ENCODE measurements at places on chromosomes 11 and 22.

DNA sequence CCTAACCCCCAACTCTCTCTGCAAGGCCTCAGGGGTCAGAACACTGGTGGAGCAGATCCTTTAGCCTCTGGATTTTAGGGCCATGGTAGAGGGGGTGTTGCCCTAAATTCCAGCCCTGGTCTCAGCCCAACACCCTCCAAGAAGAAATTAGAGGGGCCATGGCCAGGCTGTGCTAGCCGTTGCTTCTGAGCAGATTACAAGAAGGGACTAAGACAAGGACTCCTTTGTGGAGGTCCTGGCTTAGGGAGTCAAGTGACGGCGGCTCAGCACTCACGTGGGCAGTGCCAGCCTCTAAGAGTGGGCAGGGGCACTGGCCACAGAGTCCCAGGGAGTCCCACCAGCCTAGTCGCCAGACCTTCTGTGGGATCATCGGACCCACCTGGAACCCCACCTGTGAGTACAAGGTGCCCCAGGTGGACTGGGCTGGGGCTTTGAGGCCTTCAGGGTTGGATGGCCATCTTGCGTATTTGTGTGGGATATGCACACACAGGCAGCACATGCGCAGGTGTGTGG is at the start of gene BEST1:
Gene BEST1, plus strand, starts transcription at position 317 of the 513 bp plus-strand sequence. CDS start 1,456 bp downstream, outside the sequence.
- no peak for DNase-seq

- DNase-seq: no peak
These were observed 2220.7 kb upstream of the RAG2 start for GRCh38 chr11:38818720-38819119.

DNA sequence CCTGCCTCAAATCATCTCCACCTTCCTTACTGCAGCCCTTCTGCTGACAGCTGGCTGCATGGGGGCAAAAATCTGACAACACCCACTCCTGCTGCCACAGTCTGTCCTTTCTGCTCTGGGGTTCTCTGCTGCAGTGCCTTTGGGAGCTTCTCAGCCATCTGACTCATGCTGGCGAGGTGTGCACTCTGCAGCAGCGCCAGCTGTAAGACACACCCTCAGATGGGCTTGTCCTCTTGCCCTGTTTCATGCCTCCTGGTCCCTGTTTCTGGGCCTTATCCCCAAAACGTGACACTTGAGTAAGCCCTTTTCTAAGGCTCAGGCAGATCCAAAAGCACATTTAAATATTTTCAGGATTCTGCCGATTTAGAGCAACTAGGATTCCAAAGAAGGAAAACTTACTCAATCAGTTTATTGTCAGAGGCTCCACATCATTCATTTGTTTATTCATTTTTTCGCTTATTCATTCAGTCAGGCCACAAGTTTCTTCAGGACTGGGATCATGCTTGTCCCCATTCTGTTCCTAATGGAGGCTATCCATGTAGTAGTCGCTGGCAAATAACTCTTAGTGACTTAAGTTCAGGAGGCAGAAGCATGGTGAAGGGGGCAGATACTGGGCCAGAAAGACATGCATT is 60.2 kb downstream of the SMIM38 start:
- DNase-seq: peak; percentile 1

DNA sequence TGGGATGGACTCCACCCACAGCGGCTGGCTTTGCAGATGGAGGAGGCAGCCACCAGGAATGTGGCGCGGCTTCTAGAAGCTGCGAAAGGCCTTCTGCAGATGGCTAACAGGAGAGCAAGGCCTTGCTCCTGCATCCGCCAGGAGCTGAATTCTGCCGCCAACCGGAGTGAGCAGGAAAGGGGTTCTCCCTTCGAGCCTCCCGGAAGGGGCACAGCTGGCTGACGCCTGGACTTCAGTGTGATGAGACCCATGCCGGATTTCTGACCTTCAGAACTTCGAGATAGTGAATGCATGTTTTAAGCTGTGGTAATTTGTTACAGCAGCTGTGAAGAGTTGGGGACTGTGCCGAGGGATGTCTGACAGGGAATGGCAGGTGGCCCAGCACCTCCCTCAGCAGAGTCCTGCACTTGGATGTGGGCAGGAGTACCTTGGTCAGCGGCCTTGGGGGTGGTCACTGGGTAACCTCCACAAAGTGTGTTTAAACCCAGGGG is 7.7 kb downstream of the TBC1D22A start:
- DNase-seq: no peak

- DNase-seq: no peak
These were observed 6.7 kb downstream of the MMP7 start for GRCh38 chr11:102523887-102524286.

GRCh38 chr11:16778876-16779275 is 40.4 kb downstream of the C11orf58 start:
- DNase-seq: no peak

DNA sequence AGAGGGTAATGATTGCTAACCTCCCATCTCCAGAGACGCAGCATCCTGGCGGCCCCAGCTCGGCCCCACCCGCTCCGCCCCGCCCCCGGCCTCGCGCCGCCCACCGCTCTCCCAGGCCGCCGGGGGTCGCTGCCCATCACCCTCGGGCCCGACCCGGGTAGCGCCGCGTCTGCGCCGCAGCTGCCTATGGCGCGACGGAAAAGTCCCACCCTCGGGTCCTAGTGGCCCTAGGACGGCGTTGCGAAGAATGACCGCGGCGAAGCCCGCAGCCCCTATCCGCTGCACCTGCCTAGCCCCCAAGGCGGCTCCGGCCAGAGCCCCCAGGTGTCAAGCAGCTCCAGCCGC is 457 bp downstream of the CPSF7 start:
- peak; percentile 82 for DNase-seq

GRCh38 chr11:16587670-16588069 is 150.8 kb upstream of the C11orf58 start:
- DNase-seq: no peak

DNA sequence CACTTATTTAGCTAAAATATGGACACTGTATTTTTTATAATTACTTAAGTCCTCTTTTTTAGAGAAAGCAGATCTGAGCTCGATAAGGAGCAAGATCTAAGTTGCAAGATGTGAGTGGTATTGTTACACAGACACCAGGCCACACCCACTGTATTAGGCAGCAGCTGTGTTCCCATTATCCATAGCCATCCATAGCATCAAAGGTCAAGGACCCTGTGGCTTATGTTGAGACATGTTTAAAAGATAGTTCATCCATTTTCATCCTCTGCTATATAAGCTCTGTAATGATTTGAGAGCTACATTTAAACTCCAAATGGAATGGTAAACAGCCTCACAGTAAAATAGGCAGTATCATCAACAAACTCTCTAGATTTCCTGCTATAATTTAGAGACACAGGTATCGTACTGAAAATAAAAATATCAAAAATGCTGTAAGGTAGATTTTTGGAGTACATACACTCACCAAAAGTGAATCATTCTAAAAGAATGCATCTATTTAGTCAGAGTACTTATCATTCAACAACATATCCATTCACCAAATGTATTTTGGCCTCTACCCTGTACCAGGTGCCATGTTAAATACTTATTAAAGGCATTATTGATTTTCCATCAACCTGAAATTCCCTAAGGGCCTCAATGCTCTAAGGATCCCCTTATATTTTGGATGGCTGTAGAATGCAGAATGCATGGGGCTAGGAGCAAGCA is 574.0 kb downstream of the LRRC4C start:
- no peak for DNase-seq

DNA sequence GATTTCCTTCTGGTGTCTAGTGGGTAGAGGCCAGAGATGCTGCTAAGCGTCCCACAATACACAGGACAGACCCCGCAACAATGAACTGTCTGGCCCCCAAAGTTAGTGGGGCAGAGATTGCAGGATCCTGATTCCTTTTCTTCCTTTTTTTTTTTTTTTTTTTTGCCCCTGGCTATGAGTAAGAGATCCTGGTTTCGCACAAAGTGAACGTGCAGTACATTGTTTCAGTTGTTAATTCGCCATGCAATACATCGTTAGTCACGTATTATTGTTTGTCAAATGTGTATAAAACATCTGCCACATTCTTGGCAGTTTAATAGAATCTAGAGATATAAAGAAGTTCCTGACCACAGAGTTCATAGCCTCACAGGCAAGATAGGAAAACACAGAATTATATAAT is 20.2 kb downstream of the ST3GAL4 start:
- no peak for DNase-seq

GRCh38 chr22:32354360-32355351 is 3.0 kb upstream of the RFPL3 start:
- no peak for DNase-seq

- no peak for DNase-seq
These were observed 28.1 kb downstream of the FGF4 start for GRCh38 chr11:69746752-69747742.

DNA sequence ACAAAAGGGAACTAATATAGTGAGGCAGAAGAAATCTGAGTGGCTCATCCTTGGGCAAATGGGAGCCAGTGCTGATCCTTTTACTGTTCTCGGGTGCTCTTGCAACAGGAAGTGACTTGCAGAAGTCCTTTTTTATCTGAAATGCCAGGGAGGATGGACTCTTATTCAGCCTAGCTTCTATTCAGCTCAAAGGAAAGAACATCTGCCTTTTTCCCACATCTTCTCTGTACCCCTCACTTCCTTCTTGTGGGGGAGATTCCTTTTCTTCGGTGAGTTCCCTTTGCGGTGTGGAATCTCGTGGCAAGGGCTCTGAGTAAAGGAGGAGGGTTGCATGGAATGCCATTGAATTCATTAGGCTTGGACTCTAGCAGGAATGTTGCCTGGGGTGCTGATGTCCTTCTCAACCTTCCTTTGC is 76.2 kb downstream of the ZBTB16 start:
- DNase-seq: no peak

DNA sequence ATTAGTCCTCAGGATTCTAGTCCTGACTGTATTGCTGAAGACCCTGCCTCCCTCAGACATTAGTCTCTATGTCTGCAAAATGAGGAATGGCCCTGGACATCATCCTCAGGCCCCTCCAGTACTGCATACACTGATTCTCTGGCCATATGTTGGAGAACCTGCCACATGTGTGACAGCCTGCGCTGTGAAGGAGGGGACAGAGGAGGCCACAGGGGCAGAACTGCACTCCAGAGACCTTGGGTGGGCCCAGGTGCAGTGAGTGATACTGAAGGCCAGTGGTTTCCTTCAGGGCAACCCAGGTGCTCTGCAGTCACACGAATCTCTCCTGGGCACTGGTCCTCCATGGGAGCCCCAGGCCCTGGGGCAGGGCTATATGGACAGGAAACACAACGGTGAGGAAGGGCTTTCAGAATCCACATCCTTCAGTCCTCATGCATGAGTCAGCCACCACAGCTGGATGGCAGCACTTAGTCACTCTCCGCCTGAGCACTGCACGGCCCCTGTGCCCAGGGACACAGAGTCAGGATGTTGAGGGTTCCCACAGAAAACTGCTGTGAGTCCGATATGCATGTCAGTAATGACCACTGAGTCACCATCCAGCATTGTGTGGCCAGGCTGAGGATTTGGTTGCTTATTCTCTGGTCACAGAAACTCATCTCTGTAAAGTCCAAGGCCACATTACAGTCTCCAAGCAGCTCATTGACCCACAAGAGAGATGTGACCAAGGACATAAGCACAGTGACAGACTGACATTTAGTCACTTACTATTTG is 39.7 kb downstream of the ME3 start:
- DNase-seq: peak; percentile 64

- DNase-seq: peak; percentile 34
These were observed 1251.2 kb downstream of the BRD1 start for GRCh38 chr22:48576333-48577013.

GRCh38 chr11:33692013-33692504 is 8.6 kb downstream of the C11orf91 start:
- no peak for DNase-seq

- no peak for DNase-seq
These were observed 32.8 kb upstream of the CTTN start for GRCh38 chr11:70365544-70365927.

DNA sequence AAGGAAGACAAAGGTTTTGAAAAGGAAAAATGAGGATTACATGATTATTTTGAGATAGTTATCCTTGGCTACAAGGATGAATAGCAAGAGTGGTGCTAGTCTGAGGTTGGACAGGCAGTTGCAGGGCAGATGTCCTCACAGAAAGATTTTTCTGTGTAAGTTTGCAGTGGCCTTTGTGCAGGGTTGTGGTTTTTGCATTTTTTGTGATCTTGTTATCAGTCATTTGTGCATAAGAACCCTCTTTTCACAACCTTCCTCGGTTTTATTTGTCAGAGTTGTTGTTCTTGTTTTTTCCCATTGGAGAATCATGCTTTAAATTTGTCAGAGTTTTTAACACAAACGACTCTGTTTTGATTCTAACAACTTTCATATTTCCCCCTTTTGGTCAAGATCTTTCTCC is 1.4 kb downstream of the CCDC134 start:
- DNase-seq: no peak

DNA sequence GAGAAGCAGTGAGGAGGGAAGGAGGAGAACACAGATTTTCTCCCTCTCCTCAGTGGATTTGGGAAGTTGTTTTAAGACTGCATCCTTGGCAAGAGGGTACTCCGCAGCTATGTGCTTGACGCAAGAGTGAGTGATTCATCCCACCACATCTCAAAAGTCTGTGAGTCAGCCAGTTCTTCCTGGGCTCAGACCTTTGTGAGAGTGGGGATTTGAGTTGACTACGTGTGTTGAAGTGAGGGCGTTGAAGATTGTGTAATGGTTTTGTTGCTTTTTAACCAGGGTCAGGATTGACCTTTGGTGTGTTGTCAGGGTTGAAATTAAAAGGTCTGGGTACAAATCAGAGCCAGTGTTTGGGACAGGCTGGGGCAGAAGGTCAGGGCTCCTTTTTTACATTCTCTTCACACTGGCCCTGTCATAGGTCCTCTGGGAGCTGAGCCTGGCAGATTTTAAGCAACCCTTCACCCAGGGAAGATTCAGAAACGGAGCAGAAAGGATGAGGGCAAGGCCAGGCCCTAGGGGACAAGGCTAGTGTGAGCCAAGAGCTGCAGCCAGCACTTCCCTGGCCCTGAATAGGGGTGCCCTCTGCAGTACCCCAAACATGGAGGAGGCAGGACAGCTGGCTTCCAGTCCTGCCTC is 4.2 kb upstream of the C11orf86 start:
- peak; percentile 30 for DNase-seq

DNA sequence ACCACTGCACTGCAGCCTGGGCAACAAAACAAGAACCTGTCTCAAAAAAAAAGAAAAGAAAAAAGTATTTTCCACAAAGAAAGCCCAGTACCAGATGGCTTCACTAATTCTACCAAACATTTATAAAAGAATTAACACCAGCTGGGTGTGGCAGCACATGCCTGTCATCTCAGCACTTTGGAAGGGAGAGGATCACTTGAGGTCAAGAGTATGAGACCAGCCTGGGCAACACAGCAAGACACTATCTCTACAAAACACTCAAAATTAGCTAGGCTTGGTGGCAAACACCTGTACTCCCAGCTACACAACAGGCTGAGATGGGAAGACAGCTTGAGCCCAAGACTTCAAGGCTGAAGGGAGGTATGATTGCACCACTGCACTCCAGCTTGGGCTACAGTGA is 20.1 kb downstream of the RSF1 start:
- no peak for DNase-seq

GRCh38 chr11:79087961-79088318 is 352.9 kb downstream of the TENM4 start:
- no peak for DNase-seq

- no peak for DNase-seq
These were observed 228.4 kb downstream of the FAT3 start for GRCh38 chr11:92453055-92453454.

- no peak for DNase-seq
These were observed 44.0 kb downstream of the MRTFA start for GRCh38 chr22:40592352-40593113.

Measured in stimulated activated naive CD8-positive, alpha-beta T cell treated with anti-CD3 and anti-CD28 coated beads, Interleukin-15, Interleukin-2, amounts not matched to agents 100 U/mL and 50 U/mL, for 24 hours (primary cell).